Umbilical cord (tissue), 2 donors: ENCODE measurements at places on chromosomes 7 and 10. TPM values are rescaled to one million over a fixed set of nuclear protein-coding genes. Genes with fewer than 3 reads are reported as not detected.

DNA sequence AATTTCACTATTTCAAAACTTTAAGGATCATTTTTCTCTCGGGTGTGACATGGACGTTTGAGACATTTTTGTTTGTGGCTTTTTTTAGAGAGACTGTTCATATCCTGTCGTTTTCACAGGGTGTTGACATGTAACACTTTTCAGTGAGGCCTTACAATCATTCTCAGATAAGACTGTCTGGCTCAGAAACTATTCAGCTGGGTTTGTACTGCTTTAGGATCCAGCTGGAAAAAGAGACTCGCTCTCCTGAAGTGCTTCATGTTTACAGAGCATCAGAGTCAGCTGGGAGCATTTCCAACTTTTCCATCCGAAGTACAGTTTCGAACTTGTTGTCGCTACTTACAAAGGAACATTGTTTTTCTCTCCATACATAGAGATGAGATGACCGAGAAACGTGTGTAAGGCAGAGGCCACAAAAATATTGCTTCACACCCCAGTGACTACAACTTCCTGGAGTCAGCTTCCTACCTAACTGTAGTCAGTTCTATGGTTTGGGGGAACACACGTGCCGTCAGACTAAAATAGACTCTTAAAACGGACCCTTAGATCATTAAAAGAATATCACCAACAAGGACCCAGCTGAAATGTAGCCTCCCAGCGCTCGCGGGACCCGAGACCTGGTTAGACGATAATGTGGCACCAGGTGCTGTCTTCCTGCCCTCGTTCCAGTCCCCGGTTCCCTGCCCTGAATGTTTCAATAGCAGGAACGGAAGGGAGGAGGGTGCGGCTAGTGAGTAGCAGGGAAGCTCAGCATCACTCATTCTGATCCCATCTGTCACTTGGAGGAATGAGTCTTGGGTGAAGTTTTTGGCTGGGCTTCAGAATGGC, 78.0 kb downstream of the MKI67 start:
- DNase-seq, result peak; percentile 80

DNA sequence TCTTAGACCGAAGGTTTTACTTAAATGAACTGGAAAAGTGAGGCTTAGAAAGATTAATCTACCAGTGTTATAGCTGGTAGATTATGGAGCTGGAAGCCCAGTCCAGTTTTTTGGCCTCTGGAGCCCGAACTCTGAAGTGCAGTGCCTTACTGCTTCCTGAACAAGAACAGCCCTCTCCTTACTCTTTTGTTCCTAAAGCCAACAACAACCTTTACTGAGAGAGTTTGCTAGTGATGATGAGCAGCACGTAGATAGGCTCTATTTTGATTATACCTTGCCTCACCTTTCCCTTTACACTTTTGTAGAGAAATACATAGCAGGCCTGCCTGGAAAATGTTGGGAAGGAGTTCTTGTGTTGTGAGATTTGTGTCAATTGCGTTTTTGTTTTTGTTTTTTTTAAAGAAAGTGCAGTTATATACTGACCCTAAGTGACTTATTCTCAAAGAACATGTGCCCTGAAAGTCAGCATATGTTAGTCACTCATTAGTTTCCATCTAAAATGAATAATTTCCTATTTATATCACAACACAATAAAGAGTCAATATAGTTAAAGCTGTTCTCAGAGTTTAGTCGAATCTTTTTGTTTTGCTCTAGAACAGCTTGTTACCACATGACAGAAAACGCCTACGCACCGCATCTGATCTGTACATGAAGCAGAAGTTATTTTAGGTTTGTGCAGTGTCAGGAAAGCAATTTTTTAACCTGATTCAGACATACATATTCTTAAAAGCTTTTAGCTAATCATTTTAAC, 33.0 kb downstream of the PLEKHA1 start:
- DNase-seq, result peak; percentile 55

The NYAP1 gene
- 3.6 TPM for total RNA-seq

The HTRA1 gene
- 401 TPM for total RNA-seq

- DNase-seq, result no peak
Measured at GRCh38 chr10:99507265-99507664, 25.5 kb upstream of the NKX2-3 start.

- DNase-seq, result no peak
Measured at GRCh38 chr7:134632937-134633540, 13.6 kb upstream of the BPGM start.

The CLRN3 gene
- not detected for total RNA-seq

- DNase-seq, result no peak
Measured at GRCh38 chr7:129090300-129090907, 35.5 kb upstream of the TNPO3 start.

- no peak for DNase-seq
Measured at GRCh38 chr7:117800406-117800805, 72.8 kb downstream of the CTTNBP2 start.

DNA sequence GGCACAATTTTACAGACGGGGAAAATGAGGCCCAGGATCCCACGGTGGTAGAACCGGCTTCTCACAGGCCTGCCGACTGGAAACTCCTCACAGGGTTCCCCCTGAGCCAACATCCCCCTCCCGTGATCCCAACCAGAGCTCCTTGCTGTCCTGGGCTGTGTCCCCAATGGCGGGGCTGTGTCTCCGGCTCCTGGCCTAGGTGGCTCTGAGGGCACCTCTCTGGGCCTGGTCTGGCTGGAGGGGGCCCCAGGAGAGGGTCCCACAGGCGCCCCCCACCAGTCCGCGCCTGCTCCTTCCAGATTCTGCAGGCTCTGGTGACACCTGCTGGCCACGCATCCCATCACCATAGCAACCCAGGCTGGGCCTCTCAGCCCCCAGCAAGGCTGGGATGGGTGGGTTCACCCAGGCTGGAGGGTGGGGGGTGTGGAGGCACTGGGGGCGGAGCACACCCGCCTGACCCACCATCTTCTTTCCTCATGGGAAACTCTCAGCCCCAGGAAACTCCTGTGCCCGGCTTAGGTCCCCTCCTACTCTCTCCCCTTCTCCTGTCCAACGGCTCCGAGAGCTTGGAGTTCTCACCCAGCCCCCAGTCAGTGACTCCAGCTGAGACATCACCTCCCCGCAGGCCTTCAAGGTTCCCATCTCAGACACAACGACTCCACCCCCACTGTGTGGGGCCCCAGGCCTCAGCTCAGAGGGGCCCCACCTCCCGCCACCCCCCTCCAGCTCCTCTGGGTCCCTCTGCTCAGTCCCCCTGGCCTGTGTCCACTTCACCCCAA, 27.1 kb upstream of the TNRC18 start:
- peak; percentile 78 for DNase-seq

- DNase-seq, result no peak
Measured at GRCh38 chr10:3445648-3446047, 273.1 kb upstream of the PITRM1 start.

DNA sequence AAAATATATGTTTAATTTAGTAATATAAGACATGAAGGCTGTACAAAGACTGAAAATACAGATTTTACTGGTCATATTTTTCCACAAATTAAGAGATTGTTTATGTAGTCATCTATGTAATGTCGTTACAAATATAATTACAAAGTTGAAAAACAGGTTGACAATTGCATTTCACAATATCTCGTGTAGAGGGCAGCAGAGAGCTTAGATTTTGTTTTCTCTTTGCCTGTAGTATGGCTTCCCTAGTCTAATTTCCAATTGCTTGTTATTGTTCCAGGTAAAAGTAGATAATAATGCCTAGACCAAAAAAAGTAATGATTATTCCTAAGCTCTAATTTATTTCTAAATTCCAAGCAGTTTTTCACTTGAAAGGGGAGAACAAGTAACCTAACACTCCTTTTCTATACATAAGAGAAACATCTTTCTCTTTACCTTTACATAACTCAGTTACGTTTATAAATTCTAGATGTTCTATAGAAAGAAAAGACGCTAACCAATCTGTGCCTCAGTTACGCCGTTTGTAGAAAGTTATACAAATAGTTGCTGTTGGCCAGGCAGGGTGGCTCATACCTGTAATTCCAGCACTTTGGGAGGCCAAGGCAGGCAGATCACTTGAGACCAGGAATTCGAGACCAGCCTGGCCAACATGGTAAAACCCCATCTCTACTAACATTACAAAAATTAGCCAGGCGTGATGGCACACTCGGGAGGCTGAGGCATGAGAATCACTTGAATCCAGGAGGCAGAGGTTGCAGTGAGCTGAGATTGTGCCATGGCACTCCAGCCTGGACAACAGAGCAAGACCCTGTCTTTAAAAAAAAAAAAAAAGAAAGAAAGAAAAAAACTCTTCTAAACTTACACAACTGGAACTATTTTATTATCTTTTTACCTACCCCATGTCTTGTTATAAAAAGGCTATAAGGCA, 30.0 kb downstream of the NET1 start:
- DNase-seq, result peak; percentile 59

DNA sequence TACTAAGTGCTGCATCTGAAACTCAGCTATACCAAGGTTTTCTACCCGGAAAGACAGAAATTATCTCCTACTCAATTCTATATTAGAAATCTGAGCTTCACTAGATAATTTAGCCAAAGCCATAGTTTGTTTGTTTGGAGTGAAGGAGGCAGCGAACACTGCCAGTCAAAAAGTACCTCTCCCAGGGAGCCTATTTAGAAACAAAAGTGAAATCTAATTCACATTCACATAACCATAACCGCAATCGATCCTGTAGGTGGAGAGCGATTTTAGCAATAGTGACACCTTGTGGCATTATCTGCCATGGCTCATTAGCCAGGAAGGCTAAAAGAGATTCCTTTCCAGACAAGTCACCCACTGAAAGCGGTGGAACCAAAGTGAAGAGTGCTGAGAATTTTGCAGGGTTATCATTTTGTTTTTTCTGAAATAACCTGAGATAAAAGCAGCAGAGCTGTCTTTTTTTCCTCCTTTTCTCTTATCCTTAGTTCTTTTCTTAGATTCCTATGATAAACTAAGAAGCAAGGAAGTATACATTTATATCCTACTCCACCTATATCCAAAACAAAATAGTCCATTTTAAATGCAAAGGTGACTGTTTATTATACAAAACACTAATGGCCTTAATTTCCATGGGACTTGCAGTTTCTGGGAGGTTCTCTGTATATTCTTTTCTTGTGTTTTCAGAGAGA, 83.7 kb upstream of the BET1 start:
- DNase-seq, result peak; percentile 61

The PPP1R9A gene
- total RNA-seq, result 10.4 TPM

DNA sequence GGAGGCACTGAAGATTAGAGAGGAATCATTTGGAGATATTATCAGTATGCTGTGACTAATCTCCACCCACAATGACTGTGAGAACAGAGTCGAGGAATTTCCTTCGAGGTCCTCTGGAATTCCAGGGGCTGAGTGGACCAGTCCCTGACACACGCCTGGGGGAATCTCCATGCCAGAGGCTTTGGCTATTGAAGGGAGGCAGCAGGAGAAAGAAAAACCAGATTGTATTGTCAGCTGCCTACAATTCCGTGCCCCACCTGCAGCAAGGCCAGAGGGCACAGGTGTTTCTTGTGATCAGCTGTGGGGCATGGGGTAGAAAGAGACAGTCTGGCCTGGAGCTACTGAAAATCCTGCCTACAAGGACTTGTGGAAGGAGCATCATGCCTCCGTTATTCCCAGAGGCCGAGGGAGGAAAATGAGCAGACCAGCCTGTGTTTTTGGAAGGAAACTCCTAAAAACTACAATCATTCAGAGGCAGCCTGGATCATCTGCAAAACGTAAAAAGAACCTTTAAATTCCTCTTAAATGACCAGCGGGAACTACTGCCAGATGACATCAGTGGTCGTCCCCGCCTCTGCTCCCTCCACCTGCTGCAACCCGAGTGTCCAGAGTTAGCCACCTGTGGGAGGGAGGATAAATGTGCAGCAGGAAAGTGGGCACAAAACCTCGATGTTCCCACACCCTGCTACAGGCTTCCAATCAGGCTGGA, 25.4 kb upstream of the ANK3 start:
- DNase-seq, result peak; percentile 20

GRCh38 chr7:134710511-134710853, 63.8 kb downstream of the BPGM start:
- no peak for DNase-seq

- DNase-seq, result no peak
Measured at GRCh38 chr7:99331002-99331401, 5.3 kb downstream of the ARPC1A start.

DNA sequence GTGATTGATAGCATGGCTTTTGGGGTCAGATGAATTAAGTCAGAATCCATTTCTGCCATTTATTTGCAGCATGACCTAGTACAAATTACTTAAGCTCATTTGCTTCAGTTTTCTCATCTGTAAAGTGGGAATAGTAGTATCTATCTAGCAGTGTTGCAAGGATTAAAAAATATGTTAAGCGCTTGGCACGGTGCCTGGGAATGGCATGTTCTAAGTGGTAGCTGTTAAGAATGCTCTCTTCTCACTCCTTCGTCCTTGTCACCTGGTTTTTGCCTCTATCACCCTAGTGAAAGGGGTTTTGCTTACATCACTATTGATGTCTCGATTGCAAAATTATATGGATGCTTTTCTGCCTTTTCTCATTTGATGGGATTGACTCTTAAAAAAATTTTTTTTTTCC, 7.4 kb downstream of the TMEM248 start:
- no peak for DNase-seq

- DNase-seq, result no peak
Measured at GRCh38 chr7:21131897-21132296, 296.0 kb upstream of the SP4 start.

DNA sequence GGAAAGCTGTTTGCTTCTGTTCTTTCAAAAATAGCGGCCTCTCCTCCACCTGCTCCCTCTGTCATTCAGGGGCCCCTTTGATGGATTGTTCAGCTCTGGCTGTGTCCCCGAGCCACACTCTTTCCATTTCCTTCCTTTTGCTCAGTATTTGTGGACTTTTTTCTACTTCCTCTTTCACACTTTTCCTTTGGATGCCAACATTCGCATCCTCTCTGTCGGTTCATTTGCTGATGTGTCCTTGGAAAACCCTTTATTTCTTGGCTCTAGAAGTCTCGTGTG, 11.7 kb upstream of the PWWP2B start:
- DNase-seq, result no peak

DNA sequence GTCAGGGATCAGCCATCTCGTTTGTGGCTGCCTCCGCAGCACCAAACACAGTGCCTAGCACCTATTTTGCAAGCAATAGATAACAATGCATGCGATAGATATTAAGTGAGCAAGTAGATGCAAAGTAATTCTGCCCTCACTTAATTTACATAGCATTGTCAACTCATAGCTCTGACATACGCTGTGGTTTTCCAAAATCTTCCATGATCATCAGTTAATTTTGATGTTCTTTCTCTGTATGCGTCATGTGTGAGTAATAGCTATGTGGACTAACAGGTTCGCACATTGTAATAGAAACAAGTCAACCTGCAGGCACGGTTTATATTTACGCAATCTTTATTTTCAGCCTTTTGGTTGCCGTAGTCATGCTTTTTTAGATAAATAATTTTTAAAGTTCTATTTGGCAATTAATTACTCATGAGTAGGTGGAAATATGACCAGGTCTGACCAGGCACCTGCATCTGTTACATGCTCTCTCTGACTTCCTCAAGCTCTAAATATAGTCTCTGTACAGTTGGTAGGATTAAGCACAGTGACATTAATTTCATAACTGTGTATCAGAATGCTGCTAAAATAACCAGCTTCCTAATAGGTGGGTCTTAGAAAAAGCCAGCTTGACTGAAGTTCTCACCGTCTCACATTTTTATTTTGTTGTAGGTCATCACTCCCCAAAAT, 13.3 kb downstream of the MAP3K8 start:
- peak; percentile 42 for DNase-seq
